CD4-positive, alpha-beta T cell (primary cell): ENCODE measurements at places on chromosomes 11 and 22.

GRCh38 chr22:46043339-46043738, 66.4 kb upstream of the WNT7B start:
- no peak for DNase-seq

DNA sequence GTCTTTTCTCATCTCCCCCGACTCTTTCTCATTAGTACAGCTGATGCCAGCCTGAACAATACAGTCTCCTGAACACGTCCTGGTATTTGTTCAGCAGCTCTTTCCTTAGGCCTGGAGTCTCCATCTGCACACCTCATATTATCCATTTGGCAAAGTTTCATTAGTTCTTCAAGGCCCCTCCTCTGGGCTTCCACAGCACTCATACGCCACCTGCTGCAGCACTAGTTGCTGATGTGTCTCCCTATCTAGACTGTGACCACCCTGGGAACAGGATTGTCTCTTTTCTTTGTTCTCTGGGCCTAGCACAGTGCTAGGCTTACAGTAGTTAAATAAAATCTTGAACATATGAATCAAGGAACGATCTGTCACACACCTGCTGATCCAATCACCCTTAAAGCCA, 17.2 kb downstream of the DCHS1 start:
- DNase-seq = no peak

GRCh38 chr11:27159335-27159679, 118.7 kb downstream of the BBOX1 start:
- no peak for DNase-seq

DNA sequence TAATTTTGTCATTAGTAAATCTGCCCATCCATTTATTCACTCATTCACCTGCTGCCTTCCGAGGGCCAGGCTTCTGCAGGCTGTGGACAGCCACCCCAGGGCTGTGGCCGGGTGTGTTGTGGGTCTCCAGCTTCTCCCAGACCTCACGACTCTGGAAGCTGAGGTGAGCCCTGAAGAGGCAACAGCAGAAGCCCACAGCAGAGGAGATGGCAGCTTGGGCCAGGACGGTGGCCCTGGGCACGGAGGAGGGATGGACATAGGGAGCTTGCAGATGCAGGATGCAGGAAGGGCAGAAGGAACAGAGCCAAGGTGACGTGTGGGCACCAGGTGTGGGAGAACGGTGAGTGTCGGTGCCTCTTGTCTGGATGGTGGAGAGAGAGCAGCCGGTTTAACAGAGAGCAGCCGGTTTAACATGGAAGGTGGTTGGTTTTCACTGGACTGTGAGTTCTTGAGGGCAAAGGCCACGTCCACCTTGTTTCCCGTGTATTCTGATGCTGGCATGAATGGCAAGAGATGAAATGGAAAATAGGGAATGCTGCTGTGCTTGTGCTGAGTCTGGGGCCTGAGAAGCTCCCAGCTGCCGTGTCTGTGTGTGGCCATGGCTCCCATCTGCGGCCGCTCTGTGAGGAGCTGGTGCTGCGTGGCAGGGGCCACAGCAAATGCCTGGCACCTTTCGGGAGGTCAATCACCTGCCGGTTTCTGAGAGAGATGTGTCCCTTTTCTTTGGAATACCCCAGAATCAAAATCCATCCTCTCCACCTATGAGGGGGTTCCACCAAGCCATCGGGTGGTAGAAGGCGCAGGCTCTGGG, 669.9 kb downstream of the BRD1 start:
- no peak for DNase-seq

- no peak for DNase-seq
Observed at GRCh38 chr11:121696177-121696871, 243.6 kb upstream of the SORL1-AS1 start.

GRCh38 chr11:66762088-66762487, 33.1 kb upstream of the SPTBN2 start:
- no peak for DNase-seq

DNA sequence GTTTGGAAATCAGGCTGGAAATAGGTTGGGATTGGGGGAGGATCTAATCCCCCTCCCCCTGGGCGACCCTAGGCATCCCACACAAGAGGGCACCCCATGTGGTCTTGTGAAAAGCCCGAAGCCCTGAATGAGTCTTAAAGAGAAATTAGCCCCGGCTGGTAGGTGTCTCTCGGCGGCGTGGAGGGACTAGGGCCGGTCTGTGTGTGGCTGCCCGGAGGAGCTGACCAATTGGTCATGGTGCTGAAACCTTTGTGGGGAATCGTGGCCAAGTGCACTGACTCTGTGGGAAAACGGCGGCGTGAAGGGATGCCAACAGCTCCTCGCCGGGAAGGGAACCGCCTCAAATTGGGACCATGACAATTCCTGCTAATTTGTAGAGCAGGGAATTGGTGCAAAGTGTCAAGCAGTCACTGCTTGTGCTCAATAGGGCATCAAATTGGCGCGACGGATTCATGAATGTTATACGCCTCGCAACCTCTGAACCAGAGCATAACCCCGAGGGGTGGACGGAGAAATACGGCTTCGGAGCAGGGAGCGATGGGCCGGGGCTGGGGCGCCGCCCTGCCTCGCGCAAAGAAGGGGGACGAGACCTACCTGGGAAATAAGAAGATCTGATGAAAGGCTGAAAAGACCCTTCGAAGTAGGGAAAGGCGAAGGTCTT, 1.5 kb downstream of the DBX1 start:
- no peak for DNase-seq
